Naive thymus-derived CD4-positive, alpha-beta T cell (primary cell): ENCODE measurements at places on chromosomes 5 and 9.

DNA sequence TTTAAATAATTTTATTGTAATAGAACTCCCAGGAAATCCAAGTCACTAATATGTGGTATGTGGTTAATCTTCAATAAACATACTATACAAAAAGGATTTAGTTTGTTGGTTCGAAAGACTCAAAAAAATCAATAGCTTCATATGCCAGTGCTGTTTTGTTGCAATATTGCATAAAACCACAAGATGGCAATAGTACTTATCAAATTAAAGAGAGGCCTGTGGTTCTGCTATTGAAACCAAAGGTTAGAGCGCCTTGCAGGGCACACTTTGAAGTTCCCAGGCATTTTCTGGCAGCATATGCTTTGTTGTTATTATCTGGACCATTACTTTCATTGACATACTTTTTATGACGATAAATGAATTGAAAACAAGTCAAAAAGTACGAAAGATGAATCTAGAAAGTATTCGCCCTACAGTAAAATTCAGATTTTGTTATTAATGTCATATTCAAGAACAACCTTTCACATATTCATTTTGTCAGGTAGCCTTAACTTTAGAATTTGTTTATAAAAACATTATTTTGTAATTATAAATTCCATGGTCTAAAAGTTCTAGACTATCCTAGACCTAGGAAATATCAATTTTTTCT is 316.3 kb downstream of the MCTP1 start:
- DNase-seq: no peak

- DNase-seq: peak; percentile 52
These were observed 70.8 kb upstream of the CDKN2B start for GRCh38 chr9:22079873-22080341.

DNA sequence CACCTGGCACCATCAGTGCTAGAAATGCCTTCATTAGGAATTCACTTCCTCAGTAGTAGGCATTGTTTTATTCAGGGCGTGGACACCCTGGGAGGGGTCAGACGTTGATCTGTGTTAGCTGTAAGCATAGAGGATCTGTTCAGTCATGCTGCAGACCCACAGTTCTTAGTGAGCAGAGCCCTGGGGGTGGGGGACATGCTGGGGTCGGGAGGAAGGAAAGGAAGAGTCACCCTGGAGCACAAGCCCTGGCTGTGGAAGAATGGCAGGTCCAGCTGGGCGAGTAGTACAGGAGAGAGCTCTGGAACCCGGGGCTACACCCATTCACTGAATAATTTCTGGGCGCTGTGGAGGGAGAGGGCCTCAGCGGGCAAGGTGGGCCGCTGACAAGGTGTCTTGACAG is 172.5 kb downstream of the FSTL4 start:
- DNase-seq: no peak

DNA sequence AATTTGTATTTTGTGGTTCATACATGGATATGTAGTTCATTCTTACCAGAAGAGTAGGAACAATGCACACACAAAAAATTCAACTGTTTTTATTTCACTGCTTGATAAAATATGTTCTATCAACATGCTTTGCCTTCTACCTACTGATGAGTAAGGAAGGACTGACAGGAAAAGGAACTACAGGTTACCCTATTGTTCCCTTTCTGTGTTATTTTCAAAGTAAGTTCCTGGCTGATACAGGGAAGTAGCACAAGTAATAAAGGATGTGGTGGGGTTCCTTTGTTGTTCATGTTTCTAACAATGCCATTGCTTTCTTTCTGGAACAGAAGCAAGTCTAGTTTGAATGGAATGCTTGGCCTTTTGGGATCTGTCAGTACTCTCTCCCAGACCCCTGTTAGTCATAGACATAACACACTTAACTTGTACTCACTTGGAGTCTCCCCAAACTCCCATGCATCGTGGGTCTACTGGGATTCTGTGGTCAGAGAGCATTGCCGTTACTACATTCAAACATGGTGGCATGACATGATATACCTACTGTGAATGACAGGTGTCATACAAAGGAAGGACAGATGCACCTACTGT is 20.2 kb upstream of the ALDOB start:
- DNase-seq: no peak

DNA sequence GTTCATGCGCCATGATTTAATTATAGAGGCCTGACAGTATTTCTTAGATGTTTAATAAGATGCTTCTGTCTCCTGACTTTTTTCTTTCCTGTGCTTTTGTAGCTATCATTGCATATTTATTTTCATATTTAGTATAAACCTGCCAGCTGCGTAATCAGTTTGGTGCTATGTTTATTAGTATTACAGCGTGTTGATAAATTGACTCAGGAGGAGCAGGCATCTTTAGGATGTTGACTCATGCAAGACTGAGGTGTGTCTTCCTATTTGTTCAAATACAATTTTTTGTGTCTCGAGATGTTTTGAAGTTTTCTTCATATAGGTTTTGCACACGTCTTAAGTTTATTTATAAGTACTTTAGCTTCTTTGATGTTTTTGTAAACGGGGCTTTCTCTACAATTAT is 35.9 kb upstream of the EXOC3 start:
- DNase-seq: no peak

- no peak for DNase-seq
These were observed 38.9 kb downstream of the SLC35D2 start for GRCh38 chr9:96344458-96345180.

DNA sequence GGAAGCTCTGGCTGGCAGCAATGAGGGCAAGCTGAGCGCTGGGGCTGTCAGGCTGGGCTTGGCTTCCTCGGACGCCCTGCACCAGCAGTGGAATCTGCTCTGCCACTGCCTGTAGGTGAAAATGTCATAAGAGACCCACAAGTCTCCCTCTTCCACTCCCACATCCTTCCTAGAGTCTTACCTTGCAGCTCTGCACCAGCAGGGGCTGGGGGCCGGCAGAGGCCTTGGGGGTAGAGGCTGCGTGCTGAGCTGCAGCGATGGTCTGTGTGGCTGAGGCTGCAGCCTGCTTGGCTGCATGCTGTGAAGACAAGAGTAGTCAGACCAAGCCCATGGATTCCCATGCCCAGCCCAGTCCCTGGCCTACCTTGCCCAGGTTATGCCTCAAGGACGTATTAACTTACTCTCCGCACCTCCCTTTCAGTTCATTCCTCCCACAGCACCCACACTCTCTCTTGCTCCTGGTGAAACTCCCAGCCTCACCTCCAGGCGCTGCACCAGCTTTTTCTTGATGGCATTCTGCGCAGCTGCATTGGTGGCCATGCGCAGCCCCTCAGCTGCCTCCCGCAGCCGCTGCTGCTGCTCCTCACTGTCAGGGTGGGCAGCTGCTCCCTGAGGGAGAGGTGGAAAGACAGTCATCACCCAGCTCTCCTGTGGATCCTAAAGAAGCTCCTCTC is 17.3 kb downstream of the TLN1 start:
- DNase-seq: no peak

GRCh38 chr9:126806336-126806735 is 1.5 kb downstream of the ZBTB43 start:
- no peak for DNase-seq

- no peak for DNase-seq
These were observed 41.5 kb downstream of the IRF1 start for GRCh38 chr5:132449060-132449459.

DNA sequence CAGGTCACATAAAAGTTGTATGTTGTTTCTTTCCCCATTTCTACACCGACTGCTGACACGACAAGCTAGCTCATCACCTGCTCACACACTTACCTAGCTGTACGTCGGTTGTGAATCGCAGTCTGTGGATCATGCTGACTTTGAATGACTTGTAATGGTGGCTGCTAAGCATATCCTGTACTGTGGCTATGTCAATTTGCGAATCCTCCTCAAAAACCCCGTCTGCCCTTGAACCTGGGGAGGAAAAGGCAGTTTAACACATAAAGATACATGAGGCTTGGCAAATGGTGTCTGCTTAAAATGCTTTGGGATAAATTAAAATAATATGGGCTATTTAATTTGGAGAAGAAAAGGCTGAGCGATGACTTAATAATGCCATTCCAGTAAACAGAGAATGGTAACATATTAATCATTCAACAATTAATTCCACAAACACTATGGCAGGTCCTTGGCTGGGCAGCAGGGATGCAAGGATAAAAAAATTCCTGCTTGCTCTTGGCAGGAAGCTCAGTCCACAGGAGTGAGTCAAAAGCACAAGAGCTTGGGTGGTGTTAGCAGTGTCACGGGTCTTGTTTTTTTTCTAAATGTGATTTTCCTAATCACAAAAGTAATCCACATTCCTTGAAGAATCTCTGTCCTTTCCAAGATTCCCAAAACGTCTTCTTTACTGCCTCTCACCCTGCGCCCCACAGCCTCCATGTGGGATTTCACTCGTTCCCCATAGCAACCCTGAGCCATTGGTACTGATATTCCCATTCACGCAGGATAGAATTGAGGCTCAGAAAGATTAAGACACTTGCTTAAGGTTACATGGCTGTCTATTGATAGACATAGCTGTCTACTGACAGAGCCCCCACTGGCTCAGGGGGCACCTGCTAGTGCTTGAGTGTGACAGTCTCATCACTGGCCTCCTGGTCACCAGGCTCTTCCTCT is 222.4 kb downstream of the MAPKAP1 start:
- DNase-seq: no peak

DNA sequence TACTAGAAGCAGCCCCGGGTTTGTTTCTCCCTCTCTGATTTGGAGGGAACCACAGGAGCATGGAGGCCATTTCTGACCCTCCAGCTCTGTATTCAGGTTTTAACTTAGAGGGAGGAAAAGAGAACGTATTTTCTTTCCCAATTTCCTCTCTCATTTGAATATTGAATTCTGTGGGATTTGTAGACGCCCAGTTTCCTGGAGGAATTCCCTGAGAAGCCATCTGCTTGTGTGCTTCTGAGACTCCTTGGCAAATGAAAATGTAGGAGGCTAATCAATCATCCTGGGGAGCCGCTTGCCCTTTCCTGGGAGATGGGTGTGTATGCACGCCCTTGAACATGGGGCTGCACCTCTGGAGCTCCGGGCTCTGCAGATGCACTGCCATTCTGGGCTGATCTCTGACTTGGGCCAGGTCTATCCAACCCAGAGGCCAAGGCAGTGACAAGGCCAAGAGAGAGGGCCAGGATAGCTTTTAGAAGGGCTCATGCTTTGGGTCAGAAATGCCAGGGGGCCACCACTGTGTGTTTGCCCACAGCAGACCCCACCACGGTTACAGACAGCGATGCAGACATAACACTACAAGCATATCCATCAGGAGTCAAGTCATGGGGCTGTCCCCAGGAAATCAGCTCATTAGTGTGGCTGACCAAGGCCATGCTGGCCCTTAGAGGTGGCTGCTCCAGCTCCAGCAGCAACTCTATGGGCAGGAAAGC is 174.5 kb downstream of the C5orf15 start:
- DNase-seq: no peak

DNA sequence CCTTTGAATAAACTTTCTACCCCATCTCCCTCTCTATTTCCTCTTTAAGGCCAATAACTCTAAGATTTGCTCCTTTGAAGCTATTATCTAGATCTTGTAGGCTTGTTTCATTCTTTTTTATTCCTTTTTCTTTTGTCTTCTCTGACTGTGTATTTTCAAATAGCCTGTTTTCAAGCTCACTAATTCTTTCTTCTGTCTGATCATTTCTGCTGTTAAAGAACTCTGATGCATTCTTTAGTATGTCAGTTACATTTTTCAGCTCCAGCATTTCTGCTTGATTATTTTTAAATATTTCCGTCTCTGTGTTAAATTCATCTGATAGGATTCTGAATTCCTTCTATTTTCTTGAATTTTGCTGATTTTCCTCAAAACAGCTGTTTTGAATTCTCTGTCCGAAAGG is 15.3 kb upstream of the LIX1 start:
- DNase-seq: no peak

GRCh38 chr5:38008198-38008597 is 168.4 kb upstream of the GDNF start:
- DNase-seq: no peak

DNA sequence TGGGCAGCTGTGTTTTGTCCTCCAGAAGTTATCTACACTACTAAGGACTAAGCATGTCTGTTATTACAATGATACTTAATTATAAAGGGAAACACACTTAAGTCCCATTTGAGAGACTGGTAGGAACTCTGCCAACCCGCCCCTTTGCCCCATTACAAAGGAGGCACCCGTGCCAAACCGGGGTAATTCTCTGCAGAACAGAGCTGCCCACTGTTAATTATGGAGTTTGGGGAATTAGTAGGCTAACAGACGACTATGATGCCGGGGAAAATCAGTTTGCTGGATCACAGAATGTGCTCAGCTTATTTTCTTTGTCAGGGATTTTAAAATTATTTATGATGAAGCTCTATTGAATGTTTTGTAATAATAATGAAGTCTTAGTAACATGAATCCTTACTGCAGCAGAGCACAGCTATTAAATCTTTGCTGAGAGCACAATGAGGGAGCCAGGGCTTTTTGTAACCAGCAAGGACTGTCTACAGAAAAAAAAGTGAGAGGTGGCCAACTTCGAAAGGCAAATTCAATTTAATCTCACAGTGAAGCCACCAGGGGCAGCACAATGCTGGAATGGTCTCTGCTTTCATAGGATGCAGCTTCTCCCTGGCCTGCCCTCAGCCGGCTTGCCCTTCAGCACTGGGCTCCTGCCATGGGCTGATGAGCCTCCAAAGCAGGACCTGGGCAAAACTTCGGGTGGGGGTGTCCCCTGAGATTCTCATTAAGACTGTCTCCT is 134.5 kb downstream of the GNAQ start:
- no peak for DNase-seq

DNA sequence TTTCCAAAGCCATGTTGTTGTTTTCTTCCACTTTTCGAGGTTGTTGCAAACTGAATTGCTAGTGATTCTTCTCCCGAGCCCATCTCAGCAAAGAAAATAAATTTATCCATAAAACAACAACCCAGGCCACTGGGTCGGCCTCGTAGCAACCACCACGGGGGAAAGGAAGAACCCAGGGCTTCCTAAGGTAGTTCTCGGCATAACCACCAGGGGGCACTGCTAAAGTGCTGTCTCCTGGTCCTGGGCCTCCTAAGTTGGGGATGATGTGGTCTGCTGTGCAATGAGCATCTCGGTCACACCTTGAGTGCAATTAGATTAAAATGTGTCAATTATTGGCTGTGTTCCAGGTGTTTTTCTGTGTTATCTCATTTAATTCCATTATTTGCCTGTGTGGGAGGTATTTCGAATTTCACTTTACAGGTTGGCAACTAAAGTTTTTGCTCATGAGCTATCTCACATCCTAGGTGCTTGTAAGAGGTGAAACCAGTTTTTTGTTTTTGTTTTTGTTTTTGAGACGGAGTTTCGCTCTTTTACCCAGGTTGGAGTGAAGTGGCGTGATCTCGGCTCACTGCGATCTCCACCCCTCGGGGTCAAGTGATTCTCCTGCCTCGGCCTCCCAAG is 102.8 kb upstream of the DAP start:
- peak; percentile 24 for DNase-seq

GRCh38 chr5:171524466-171524865 is 105.0 kb downstream of the FGF18 start:
- no peak for DNase-seq

GRCh38 chr5:35248843-35249780 is 18.8 kb upstream of the PRLR start:
- no peak for DNase-seq
